DMS53 (cell line): ENCODE measurements at places on chromosomes 1 and 21.

GRCh38 chr1:170377896-170378634 lies 153.9 kb upstream of the GORAB start:
- no peak for DNase-seq

DNA sequence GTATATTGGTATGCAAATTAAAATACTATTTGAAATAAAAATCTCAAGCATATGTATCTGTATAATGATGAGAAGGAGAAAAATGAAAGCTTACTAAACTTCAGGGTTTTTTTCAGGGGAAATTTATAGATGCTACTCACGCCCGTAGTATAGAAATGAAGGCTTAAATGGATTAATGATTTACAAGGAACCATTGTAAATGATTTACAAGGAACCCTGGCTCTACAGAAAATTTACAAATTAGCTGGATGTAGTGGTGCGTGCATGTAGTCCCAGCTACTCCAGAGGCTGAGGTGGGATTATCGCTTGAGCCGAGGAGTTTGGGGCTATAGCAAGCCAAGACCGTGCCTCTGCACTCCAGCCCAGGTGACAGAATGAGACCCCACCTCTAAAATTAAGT lies 150.5 kb downstream of the PCBP3 start:
- peak; percentile 63 for DNase-seq

- DNase-seq: peak; percentile 68
These were observed 2.4 kb upstream of the USP33 start for GRCh38 chr1:77762072-77762476.

DNA sequence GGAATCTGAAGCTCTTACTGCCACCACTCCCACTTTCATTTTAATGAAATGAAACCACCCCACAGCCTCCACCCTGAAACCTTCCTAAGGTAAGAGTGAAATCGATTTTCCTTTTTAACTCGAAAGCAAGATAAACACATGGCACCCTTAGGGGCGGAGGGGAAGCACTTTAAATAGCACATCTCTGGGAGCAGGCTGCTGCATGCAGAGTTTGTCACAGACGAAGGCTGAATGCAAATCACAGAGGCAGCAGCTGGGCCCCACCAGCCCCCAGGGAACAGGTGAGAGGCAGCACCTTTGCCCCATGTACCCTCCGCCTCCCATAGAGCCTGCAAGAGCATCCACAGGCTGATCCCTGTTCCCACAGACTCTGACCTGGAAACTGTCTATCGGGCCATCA lies 60.0 kb upstream of the GRIK3 start:
- DNase-seq: no peak

- DNase-seq: no peak
These were observed 32.0 kb upstream of the EPS15 start for GRCh38 chr1:51551081-51551480.

DNA sequence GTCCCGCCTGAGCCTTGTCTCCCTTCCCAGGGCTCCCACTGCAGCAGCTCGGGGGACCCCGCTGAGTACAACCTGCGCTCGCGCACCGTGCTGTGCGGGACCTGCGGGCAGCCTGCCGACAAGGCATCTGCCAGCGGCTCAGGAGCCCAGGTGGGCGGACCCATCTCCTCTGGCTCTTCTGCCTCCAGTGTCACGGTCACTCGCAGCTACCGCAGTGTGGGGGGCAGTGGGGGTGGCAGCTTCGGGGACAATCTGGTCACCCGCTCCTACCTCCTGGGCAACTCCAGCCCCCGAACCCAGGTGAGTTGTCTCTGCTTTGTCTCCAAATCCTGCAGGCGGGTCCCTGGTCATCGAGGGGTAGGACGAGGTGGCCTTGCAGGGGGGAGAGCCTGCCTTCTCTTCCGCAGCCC lies 14.9 kb upstream of the SEMA4A start:
- DNase-seq: no peak

DNA sequence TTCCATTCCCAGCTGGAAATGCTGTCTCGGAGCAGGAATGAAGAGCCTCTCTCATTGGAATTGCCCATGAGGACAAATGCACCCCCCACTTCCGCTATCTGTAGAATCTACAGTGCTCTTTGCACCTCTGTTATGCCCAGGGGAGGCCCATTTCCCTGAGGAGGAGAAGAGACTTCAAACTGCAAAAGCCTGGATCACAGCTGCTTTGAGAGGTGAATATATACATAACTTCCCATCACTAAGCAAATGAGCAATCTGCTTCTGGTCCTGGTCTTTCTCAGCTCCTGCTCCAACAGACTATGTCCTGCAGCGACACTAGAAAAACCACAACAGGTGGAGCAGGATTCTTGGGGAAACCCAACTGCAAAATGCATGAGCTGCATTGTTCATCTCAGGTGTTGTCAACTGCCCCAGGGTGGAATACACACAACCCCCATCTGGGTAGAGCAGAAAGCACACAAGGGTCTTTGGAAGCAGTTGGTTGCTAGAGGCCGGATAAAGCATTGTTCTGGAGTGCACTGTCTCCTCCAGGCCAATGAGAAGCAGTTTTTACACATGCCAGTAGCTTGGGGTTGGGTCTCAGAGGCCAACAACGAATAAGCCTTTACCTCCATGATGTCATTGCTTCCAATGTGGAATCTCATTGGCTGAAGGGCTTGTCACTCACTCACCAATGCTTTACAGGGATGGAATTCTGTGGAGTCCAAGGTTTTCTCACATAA lies 67.7 kb upstream of the RAB4A start:
- DNase-seq: peak; percentile 62

DNA sequence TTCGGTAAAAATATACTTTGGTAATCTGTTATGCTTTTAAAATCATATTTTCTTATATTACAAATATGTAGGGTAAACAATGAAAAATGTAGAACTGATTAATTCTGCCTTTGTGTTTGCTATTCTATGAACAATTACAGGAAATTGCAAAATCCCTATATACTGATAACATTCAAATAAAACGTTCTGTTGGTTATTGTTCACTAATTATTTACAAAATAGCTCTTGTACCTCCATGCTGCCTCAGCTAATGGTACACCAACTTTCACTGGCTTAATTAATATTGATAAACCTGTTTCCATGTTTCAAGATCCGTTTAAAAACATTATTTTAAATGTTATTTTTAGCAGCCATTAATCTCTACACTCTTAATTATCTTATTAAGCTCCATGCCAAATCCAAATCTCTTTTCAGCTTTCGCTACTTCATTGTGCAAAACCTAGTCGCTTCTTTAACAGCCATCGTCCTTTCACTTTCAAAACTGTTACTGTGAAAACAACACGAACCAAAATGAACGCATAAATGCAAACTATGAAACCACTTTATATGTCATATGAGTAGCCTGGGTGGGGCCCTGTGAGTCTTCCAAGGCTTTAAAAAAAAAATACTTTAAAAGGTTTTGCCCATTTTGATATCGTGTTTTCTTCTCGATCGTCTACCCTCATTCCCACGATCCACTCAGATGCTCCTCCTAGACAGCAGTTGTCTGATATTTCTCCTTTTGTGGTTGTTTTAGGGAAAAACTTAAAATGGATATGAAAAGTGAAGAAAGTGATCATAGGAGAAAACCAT lies 807.1 kb downstream of the USP25 start:
- DNase-seq: peak; percentile 58

DNA sequence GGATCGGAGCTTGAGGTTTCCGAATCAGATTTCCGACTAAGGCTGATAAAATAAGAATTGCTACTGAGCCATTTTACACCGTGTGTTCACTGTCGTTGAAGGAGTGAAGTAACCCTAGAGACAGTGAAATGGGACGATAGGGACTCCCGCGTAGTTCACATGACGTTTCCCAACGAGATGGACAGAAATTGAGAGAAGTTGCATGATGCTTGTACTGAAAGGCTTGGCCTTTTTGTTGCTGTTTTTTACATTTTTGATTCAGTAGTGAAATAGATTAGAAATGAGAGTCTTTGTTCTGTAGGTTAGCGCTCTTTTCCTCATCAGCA lies 1.2 kb downstream of the KHDRBS1 start:
- no peak for DNase-seq

DNA sequence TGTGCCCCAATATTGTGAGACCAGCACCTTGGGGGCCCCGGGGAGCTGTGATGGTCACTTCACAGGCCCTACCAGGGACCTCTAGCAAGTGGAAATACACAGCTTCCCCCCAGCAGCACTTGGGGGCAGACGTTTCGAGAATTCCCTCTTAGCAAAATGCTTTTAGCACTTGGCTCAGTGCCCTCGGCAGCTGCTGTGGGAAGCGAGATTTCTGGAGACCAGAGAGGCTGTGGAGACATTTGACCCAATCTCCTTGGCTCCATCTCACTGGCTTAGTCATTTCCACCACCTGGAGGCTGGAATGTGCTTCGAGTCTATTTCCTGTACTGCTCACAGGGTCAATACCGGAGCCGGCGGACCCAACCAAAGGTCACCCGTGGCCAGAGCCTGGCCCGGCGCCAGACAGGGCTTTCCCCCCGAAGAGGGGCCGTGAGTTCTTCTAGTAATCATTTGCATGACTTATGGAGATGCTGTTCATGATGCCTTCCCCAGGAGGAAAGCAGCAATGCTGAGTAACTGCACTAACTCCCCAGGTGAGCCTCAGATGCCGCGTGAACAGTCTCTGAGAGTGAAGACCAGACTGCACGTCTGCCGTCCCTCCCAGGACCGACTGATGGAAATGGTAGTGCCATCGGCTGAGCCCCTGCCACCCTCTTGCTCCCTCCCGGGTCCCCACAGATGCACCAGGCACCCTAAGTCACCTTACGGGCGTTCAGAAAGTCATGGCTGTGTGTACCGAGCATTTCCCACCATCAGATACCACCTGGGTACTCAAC lies 4.4 kb upstream of the C2CD2 start:
- DNase-seq: peak; percentile 47

DNA sequence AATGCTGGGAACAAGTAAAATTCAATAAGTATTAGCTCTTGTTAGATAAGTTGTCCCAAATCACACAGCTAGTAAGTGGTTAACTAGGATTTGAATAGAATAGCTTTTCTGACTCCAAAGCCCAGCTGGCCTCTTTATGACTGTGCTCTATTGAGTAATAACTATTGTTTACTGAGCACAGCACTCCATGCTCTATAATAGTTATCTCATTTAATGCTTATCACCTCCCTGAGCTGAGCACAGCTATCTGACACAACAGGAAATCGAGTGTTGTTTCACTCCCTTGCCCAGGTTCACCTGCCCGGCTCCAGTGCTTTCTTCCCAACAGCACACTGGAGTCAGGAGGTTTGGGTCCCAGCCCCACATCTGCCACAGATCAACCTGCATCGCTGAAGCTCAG lies 38.8 kb upstream of the STMN1 start:
- peak; percentile 22 for DNase-seq

GRCh38 chr1:3231826-3232225 lies 162.8 kb downstream of the PRDM16 start:
- DNase-seq: no peak

GRCh38 chr1:201585093-201585483 lies 46.2 kb downstream of the NAV1 start:
- no peak for DNase-seq

DNA sequence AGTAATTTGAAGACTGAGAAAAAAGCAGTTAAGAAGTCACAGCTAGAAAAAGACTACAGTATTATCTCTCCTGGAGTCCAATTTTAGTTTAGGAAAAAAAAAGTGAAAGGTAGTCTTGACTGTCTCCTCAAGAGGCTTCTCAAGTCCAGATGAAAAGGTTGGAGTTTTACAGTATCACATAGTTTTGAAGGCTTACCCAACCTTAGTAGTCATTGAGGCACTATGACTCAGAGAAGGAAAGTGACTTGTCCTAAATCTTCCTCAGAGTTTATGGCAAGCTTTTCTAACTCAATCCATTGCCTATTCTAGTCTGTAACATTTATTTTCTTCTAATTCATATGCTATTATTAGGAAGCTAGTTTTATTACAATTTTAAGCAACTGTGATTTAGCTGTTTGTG lies 174.9 kb downstream of the DPYD start:
- DNase-seq: no peak
